Upper lobe of right lung (tissue), 1 donor: ENCODE measurements at places on chromosomes 2 and 18. TPM values are rescaled to one million over a fixed set of nuclear protein-coding genes. Genes with fewer than 3 reads are reported as not detected.
A peak's percentile ranks its signal among the peaks of the same experiment; 100 is the strongest.

DNA sequence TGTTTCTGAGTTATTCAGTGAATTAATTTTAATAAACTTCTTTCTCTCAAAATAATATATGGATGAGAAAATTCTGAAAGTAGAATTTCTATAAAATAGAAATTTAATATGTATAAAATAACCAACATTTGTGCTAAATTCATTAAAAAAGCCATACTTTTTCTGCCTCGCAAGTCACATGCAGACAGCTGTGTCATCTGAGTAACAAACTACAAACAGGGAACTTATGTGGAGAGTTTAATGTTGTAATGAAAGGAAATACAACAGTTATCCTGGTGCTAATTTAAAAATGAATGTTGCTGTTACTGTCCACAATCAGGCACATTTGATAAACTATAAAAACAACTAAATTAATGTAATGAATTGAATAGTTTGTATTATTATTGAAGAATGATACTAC is 22.2 kb downstream of the RMDN2 start:
- no peak for DNase-seq

DNA sequence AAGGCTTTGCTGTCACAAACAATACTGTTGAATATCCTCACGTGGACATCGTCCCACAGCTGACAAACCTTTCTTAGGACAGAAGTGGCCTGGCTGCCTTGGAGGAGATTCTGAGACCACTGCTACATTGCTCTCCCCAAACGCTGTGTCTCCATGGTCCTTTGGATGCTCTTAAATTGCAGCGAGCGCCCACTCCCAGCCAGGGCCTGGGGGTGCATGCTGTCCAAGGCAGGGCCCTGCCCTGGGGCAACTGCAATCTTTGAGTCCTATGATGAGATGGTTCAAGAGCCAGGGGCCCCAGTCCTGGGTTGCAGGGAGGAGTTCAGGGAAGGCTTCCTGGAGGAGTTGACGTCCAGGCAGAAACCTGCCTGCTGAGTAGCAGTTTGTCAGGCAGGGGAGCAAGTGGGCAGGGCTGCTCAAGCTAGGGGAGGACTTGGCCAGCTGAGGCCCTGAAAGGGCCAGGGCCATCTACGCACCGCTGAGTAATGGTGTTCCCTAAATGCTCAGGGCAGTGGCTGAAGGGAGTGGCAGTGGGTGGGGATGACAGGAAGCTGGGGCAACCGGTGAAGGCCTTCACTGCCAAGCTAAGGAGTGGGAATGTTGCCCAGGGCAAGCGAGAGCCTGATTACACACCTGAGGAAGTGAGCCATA is 10.8 kb upstream of the SDC1 start:
- no peak for DNase-seq

Gene CDK15
- 6.0 TPM for total RNA-seq

DNA sequence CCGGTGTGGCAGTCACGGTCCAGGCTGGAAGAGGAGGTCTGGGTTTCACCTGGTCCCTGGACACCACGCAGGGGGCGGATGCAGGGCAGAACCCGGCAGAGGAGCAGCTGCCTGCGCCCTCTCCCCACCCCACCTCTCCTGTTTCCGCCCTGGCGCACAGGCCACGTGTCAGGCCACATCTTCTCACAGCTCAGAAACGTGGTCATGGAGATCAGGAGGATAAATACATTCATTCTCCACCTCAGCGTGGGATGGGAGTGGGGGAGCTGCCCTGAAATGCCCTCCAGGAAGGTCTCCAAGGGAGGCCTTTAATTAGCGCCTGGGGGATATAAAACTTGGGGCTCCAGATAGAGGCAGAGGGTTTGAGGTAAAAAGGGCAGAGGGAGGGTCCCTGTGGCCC is 142.0 kb downstream of the KCTD1 start:
- DNase-seq, result no peak

DNA sequence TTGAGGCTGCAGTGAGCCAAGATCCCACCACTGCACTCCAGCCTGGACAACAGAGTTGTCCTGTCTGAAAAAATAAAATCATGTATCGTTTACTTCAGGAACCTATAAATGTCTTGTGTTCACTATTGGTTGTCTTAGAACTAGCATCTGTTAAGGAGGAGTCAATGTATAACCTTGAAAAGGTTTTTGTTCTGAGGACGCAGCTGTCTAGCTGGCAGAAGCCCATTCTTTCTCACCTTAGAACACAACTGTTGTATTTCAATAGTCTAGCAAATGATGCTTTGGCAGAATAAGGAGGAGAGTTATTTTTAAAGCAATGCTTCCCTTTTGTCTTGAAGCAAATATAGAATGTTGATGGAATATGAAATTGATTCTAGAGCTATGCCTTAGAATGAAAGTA is 21.1 kb downstream of the EPB41L5 start:
- DNase-seq, result no peak

Gene GPR45
- not detected for total RNA-seq

- no peak for DNase-seq
Observed at GRCh38 chr2:99184811-99185210, 3.8 kb downstream of the MRPL30 start.

Gene ANKRD36C
- total RNA-seq, result 24.3 TPM

DNA sequence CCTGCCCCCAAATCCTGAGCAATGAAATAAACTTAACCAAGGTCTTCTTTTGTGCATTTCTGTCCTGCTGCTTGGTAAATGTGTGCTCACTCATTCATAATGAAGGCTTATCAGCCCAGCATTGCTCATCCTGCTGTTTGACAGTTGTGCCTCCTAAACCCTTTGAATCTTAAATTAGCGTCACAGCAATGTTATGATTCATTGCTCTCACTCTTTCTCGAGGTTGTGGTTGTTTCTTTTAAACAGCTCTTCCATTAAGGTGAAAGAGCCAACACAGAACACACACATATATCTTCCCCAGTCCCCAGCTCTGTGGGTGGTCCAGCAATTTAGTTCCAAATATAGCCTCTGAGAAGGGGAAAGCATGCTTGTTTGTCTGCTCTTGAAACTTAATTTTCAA is 84.0 kb downstream of the EVA1A start:
- DNase-seq, result no peak

DNA sequence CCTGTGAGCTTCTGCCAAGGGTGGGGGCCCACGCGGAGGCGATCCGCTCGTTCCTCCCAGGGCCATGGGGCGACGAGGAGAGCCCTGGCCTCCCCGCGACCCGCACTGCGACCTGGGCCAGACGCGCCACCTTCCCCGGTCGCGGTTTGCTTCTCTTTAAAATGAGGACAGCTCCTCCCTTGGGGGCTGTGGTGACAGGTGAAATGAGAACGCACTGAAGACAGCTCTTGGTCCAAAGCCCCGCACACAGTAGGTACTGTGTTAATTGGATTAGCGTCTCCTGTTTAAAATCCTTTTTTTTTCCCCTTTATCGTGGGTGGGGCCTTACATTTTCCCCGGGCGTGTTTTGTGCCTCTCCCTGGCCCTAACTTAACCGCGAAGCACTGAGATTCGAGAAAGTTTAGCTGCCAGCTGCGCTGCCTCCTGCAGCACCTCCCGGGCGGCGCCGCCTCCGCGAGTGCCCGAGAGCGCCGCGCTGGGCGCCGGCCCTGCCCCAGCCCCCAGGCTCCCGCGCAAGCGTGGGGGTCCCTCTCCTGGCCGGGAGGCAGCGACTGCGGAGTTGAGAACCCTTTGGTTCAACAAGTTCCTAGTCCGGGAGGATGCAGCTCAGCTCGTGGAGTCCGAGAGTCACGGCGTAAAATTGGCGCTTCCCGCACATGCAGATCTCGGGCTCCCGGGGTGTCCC is 1.1 kb downstream of the HPCAL1 start:
- DNase-seq, result peak; percentile 84

GRCh38 chr18:45870419-45870818 is 44.9 kb downstream of the SIGLEC15 start:
- no peak for DNase-seq

- DNase-seq, result no peak
Observed at GRCh38 chr2:237434866-237435311, 20.9 kb upstream of the COL6A3 start.

Gene TRAF3IP1
- total RNA-seq, result 20.8 TPM

Gene ATP6V1B1
- 2.1 TPM for total RNA-seq

GRCh38 chr2:189960346-189960745 is 102.2 kb downstream of the MSTN start:
- DNase-seq, result no peak

- DNase-seq, result peak; percentile 50
Observed at GRCh38 chr2:10271509-10271908, 31.2 kb upstream of the HPCAL1 start.

Gene THSD7B
- 0.14 TPM for total RNA-seq

Gene PLEKHH2
- total RNA-seq, result 53.8 TPM

Gene LHCGR
- not detected for total RNA-seq
